ENCODE measurements at places on chromosomes 11 and 22. TPM values are rescaled to one million over a fixed set of nuclear protein-coding genes. Genes with fewer than 3 reads are reported as not detected.

DNA sequence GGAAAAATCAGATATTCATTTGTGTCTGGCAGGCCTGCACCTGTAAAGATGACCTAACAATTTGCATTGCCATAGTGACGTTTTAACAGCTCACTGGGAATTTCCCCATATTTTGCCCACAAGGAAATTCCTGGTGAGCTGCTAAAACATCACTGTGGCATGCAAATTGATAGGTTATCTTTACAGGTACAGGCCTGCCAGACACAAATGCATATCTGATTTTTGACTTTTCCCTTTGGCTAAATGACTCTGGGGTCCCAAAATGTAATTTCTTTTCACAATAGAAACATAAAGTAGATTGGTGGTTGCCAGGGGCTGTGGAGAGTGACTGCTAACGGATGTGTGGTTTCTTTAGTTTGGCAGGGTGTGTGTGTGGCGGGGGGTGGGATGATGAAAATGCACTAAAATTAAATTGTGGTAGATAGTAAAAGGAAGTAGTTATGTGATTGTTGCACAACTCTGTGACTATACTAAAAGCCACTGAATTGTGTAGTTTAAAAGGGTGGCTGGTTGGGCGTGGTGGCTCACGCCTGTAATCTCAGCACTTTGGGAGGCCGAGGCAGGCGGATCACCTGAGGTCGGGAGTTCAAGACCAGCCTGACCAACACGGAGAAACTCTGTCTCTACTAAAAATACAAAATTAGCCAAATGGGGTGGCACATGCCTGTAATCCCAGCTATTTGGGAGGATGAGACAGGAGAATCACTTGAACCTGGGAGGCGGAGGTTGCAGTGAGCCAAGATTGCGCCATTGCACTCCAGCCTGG, 18.5 kb upstream of the FEZ1 start:
- peak; percentile 86 for DNase-seq
- no peaks in the 10 kb centered on the region for H3K27me3 ChIP-seq
- no peaks in the 10 kb centered on the region for H3K4me1 ChIP-seq

The SLC22A12 gene
- total RNA-seq = not detected

DNA sequence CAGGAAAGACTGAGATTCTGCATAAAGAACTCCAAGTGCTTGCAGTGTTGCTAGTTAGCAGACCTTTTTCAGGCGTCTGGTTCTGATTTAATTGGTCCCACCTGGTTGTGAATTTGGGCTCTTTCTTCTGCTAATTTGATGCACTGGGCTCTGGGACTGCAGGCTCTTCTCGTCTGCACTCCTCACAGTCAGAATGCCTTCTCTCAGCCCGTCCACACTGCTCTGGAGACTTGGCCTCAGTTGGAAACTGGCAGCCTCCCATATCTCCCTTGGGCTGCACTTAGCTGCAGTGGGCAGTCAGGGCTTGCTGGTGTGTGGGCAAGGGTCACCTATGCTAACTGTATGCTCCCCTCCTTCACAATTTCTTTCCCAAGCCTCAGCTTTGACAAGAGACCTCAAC, 1.5 kb downstream of the TRIM6 start:
- H3K36me3 ChIP-seq = no peaks in the 10 kb centered on the region
- peak overlapping the region; percentile 9 for H3K27ac ChIP-seq
- no peaks in the 10 kb centered on the region for H3K27me3 ChIP-seq
- DNase-seq = no peak
- H3K4me1 ChIP-seq = peaks cover 12% of the 10 kb centered on the region

The XKR3 gene
- not detected for total RNA-seq

DNA sequence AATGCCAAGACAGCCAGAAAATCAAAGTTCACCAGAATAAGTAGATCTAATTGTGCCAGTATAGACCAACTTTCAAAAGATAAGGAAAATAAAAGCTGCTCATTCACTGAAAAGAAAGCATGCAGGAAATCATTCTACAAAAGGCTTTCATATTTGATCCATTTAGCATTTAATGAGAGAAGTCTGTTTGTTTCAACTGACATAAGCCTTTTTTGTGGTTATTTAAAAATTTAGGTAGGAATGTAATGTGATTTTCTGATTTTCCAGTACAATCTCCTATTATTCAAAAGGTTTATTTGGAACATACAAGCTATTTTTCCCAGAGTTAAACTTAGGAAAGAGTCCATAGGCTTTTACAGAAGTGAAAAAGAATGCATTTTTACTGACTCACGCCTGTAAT, 92.7 kb downstream of the SBF2 start:
- no peaks in the 10 kb centered on the region for H3K4me1 ChIP-seq
- no peak overlapping the region for H3K4me3 ChIP-seq

The AIFM3 gene
- 1.3 TPM for total RNA-seq

- no peak for DNase-seq
- H3K36me3 ChIP-seq = no peaks in the 10 kb centered on the region
- no peak overlapping the region for H3K4me3 ChIP-seq
Measured at GRCh38 chr22:49310354-49310753, 517.3 kb downstream of the BRD1 start.

- no peak for DNase-seq
- no peaks in the 10 kb centered on the region for H3K27me3 ChIP-seq
- no peaks in the 10 kb centered on the region for H3K36me3 ChIP-seq
Measured at GRCh38 chr11:72813740-72814285, 398 bp upstream of the ATG16L2 start.

The RHOD gene
- total RNA-seq = 13.4 TPM

DNA sequence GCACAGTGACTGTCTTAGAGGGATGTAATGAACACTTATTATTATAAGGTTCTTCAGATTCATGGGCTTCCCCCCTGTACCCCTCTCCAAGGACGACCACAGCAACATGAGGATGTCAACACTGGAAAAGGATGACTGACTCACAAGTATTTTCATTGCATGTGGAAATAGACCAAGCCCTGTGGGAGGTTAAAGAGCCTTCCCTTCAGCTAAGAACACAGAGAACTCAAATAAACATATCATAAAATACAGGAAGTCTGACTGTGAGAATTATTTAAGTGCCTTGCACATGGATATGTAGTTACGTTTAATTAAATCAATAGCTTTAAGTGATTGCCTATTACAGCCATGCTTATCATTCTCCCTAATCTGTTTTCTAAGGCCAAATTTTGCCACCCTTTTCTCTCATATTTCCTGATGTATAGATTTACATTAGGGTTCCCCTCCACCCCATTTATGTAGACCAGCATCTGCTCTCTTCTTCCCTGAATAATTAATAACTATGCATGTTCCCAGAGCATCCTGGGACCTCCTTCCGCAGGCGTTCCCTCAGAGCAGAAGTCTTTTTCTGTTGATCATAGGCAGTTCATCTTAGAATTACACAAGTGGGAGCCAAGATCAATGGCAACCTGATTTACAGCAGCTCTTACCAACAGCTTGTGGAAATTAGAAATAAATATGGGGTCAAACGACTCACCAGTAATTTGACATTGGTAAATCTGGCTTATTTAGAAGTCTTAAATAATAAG, 226.9 kb downstream of the OPCML start:
- H3K4me1 ChIP-seq = no peaks in the 10 kb centered on the region
- DNase-seq = no peak
- no peaks in the 10 kb centered on the region for H3K27me3 ChIP-seq

GRCh38 chr11:22508665-22509064, 117.0 kb downstream of the FANCF start:
- no peaks in the 10 kb centered on the region for H3K27me3 ChIP-seq
- no peak overlapping the region for H3K4me3 ChIP-seq
- H3K36me3 ChIP-seq = no peaks in the 10 kb centered on the region
- DNase-seq = no peak
- H3K4me1 ChIP-seq = no peaks in the 10 kb centered on the region

GRCh38 chr11:10499874-10500601, 40.9 kb downstream of the RNF141 start:
- H3K4me3 ChIP-seq = no peak overlapping the region
- DNase-seq = no peak
- no peak overlapping the region for H3K27ac ChIP-seq
- peaks cover 11% of the 10 kb centered on the region for H3K36me3 ChIP-seq
- H3K4me1 ChIP-seq = no peaks in the 10 kb centered on the region

The VSTM5 gene
- 0.51 TPM for total RNA-seq

- no peak overlapping the region for H3K4me3 ChIP-seq
- H3K27me3 ChIP-seq = no peaks in the 10 kb centered on the region
- no peak overlapping the region for H3K27ac ChIP-seq
- H3K36me3 ChIP-seq = no peaks in the 10 kb centered on the region
- no peaks in the 10 kb centered on the region for H3K4me1 ChIP-seq
- DNase-seq = no peak
Measured at GRCh38 chr22:28500006-28500405, 179.6 kb downstream of the TTC28 start.

The MS4A12 gene
- not detected for total RNA-seq

- no peak overlapping the region for H3K27ac ChIP-seq
- peak; percentile 93 for DNase-seq
- no peaks in the 10 kb centered on the region for H3K36me3 ChIP-seq
- H3K4me3 ChIP-seq = no peak overlapping the region
- H3K27me3 ChIP-seq = no peaks in the 10 kb centered on the region
Measured at GRCh38 chr11:104668797-104669463, 229.3 kb downstream of the CASP12 start.

GRCh38 chr11:121249039-121249663, 43.4 kb upstream of the SC5D start:
- no peak overlapping the region for H3K4me3 ChIP-seq
- H3K4me1 ChIP-seq = no peaks in the 10 kb centered on the region
- H3K36me3 ChIP-seq = no peaks in the 10 kb centered on the region

The NELL1 gene
- not detected for total RNA-seq

- H3K36me3 ChIP-seq = no peaks in the 10 kb centered on the region
- no peaks in the 10 kb centered on the region for H3K27me3 ChIP-seq
- H3K27ac ChIP-seq = no peak overlapping the region
- no peaks in the 10 kb centered on the region for H3K4me1 ChIP-seq
- no peak overlapping the region for H3K4me3 ChIP-seq
Measured at GRCh38 chr22:49418943-49419342, 408.7 kb downstream of the BRD1 start.

DNA sequence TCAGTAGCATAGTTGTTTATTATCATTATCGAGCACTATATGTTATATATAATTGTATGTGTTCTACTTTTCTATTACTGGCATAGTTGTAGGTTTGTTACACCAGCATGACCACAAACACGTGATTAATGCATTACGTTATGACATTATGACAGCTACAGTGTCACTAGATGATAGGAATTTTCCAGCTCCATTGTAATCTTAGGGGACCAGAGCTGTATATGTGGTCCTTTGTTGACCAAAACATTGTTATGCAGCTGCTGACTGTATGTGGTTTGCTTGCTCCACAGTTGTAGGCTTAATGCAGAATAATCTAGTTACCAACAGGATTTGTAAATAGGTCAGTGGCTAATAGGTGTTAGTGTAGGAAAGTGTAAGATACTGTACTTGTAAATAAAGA, 66.1 kb downstream of the HSD17B12 start:
- H3K36me3 ChIP-seq = peaks cover 2% of the 10 kb centered on the region
- no peaks in the 10 kb centered on the region for H3K27me3 ChIP-seq
- H3K4me1 ChIP-seq = no peaks in the 10 kb centered on the region
- no peak overlapping the region for H3K4me3 ChIP-seq

The CCDC73 gene
- under 0.01 TPM for total RNA-seq

- no peak overlapping the region for H3K27ac ChIP-seq
- H3K4me1 ChIP-seq = no peaks in the 10 kb centered on the region
- DNase-seq = no peak
- no peak overlapping the region for H3K4me3 ChIP-seq
Measured at GRCh38 chr11:130114281-130114680, 44.6 kb downstream of the APLP2 start.

DNA sequence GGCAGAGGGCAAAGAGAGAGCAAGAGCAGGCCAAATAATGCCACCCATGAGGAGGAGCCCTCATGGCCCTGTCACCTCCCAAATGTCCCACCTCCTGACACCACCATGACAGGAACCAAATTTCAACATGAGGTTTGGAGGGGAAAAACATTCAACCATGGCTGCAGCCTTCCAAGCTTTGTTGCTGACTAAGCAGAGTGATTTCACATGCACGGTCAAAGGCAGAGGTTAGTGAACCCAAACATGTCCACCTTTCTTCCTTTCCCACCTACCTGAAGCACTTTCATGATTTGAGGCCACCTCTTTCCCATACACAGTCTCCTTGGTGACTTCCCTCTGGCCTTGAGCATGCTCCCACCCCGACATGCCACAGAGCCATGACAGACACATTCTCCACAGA, 89.7 kb downstream of the C11orf91 start:
- no peaks in the 10 kb centered on the region for H3K4me1 ChIP-seq
- no peaks in the 10 kb centered on the region for H3K27me3 ChIP-seq
- no peak overlapping the region for H3K4me3 ChIP-seq
- no peak for DNase-seq
- no peak overlapping the region for H3K27ac ChIP-seq

DNA sequence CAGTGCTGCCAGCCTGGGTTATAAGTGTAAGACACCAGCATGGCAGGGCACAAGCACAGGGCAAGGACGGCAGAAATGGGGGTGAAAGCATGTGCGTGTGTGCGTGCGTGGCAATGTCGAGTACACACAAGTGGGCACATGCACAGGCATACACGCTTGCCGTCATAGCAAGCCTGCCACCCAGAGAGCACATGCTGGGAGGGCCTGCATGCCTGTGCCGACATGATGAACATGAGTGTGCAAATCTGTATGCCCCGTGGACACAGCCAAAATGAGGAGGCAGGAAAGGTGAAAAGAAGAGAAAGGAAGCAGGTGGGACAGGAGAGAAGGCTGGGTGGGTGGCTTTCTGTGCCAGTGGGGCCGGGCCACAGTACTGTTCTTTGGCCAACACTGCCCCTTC, 62.9 kb downstream of the NECTIN1 start:
- no peaks in the 10 kb centered on the region for H3K27me3 ChIP-seq
- no peak overlapping the region for H3K4me3 ChIP-seq
- H3K27ac ChIP-seq = no peak overlapping the region
- no peak for DNase-seq
- H3K4me1 ChIP-seq = peaks cover 3% of the 10 kb centered on the region

GRCh38 chr11:121615501-121615900, 162.7 kb upstream of the SORL1-AS1 start:
- no peaks in the 10 kb centered on the region for H3K36me3 ChIP-seq
- no peak overlapping the region for H3K27ac ChIP-seq
- DNase-seq = peak; percentile 28
- no peaks in the 10 kb centered on the region for H3K27me3 ChIP-seq
- no peak overlapping the region for H3K4me3 ChIP-seq

DNA sequence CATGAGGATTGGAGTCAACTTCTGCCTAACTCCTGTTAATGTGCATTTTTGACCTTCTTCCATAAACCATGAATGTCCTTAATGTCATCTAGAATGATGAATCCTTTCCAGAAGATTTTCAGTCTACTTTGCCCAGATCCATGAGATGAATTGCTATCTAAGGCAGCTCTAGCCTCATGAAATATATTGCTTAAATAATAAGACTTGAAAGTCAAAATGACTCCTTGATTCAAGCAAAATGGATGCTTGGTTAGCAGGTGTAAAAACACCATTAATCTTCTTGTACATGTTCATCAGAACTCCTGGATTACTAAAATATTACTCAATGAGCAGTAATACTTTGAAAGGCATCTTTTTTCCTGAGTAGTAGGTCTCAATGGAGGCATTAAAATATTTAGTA, 238.5 kb upstream of the ZC3H12C start:
- H3K27me3 ChIP-seq = no peaks in the 10 kb centered on the region
- no peaks in the 10 kb centered on the region for H3K36me3 ChIP-seq
- H3K4me3 ChIP-seq = no peak overlapping the region
- H3K4me1 ChIP-seq = no peaks in the 10 kb centered on the region
- peak; percentile 75 for DNase-seq
- no peak overlapping the region for H3K27ac ChIP-seq

- H3K4me3 ChIP-seq = no peak overlapping the region
- H3K27ac ChIP-seq = peak overlapping the region; percentile 78
- DNase-seq = peak; percentile 91
- no peaks in the 10 kb centered on the region for H3K36me3 ChIP-seq
Measured at GRCh38 chr11:122721964-122722266, 66.4 kb downstream of the UBASH3B start.

- no peaks in the 10 kb centered on the region for H3K27me3 ChIP-seq
- H3K36me3 ChIP-seq = no peaks in the 10 kb centered on the region
- H3K27ac ChIP-seq = no peak overlapping the region
- peak; percentile 53 for DNase-seq
Measured at GRCh38 chr11:92125321-92125720, 99.3 kb upstream of the FAT3 start.

The HOATZ gene
- total RNA-seq = not detected

All from fibroblast of lung (primary cell).